ENCODE measurements at places on chromosomes 12 and 14.

DNA sequence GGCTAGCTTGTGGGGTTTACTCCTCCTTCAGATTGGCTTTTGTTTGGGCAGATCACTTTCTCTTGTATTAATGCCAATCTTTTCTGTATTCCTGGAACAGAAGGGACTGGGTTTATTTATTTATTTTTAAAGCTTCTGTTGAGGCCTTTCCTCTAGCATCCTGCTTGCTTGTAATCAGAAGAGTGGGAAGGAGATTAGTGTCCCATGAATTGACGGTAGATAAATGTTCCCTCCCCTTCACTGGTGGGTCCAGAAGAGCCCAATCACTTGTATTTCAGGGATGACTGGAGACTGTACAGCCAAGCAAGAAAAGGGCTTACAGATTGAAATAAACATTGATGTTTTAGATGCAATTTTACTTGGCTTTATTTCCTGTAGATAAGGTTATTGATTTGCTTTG, 71.0 kb downstream of the LIN52 start:
- no peak for DNase-seq

GRCh38 chr12:56414401-56414800, 34.8 kb downstream of the TIMELESS start:
- no peak for DNase-seq

- DNase-seq = no peak
Observed at GRCh38 chr12:47718531-47718930, 6.8 kb downstream of the ENDOU start.

GRCh38 chr12:27571463-27571862, 47.5 kb downstream of the PPFIBP1 start:
- no peak for DNase-seq

GRCh38 chr12:49953151-49953550, 2.6 kb downstream of the AQP2 start:
- DNase-seq = no peak

DNA sequence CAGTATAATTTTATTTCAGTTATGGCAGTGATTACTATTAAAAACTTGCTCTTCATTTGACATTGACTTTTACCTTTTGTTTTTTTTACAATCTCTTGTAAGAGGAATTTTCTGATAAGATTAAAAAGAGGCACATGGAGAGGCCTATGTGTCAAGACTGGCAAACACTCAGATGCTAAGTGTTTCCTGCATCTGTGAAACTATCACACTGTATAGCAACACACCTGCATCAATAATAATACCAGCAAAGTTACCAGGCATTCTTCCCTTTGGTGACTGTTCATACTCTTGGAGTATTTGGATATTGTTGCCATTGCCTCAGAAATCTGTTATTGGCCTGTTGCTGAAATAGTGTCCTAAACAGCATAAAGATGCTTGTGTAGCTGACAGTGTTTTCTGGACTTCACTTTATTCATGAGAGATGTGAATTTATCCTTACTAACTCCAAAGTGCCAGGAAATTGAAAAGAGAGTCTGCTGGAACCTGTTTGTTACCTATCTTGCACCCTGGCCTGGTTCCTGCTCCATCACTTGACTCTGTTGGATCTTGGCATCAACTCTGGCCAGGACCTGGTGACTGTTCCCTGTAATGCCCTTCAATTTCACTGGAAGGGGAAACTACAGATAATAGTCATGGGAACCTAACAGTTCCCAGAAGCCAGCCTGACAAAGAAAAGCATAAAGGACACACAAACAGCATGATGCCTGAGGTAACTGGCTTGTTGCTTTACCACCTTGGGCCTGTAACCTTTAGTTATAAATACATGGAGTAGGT, 19.8 kb downstream of the SLC16A7 start:
- DNase-seq = no peak
